Thoracic aorta (tissue), 2 donors: ENCODE measurements at places on chromosomes 2 and 18.

DNA sequence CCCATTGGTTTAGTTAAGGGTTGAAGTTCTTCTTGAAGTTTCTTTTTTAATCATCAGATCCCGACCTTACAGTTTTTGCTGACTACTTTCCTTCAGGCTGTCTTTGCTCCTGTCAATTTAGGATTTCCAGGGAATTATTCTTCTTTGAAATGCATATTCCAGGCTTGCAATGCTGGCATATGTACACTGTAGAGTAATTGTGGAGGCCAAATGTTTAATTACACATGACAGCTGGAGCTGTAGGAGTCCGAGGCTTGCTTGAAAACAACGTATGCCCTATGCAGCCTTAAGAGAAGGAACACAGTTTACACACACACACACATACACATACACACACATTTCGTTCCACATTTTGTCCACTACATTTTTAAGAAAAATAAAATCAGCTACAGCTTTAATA lies 602.3 kb downstream of the TMEM182 start:
- DNase-seq, result no peak

DNA sequence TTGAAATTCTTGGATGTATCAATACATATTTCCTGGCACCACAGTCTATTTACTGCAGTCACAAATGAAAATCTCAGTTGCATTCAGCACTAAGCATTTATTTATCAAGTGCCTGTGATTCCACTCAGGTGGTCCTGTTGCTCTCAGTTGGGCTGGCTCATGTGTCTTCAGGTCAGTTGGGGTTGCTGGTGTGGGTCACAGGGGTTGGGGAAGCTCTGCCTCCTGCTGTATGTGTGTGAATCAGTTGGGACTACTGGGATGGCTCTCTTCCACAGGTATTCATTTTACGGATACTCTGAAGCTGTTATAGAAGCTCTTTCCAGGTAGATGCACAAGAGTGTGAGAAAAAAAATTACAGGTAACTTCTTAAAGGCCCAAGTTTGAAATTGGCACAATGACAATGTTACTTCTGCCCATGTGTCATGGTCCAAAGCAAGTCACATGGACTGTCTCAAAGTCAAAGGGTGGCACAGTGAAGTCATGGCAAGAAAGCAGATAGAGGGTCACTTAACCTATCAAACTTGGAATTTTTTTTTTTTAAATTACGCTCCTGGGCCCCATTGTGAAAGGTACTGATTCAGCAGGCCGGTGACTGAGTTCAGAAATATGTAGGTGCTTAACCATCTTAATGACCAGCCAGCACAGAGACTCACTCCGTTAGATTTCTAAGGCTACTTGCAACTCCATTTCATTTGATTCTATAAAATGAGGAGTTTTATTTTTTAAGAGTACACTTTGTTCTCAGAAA lies 249.2 kb upstream of the GCFC2 start:
- no peak for DNase-seq

GRCh38 chr2:179140571-179140970 lies 90.6 kb upstream of the CCDC141 start:
- DNase-seq, result no peak

- no peak for DNase-seq
Measured at GRCh38 chr2:46679761-46680160, 200.4 kb downstream of the TMEM247 start.

- DNase-seq, result no peak
Measured at GRCh38 chr2:170368370-170368769, 190.4 kb downstream of the MYO3B start.

DNA sequence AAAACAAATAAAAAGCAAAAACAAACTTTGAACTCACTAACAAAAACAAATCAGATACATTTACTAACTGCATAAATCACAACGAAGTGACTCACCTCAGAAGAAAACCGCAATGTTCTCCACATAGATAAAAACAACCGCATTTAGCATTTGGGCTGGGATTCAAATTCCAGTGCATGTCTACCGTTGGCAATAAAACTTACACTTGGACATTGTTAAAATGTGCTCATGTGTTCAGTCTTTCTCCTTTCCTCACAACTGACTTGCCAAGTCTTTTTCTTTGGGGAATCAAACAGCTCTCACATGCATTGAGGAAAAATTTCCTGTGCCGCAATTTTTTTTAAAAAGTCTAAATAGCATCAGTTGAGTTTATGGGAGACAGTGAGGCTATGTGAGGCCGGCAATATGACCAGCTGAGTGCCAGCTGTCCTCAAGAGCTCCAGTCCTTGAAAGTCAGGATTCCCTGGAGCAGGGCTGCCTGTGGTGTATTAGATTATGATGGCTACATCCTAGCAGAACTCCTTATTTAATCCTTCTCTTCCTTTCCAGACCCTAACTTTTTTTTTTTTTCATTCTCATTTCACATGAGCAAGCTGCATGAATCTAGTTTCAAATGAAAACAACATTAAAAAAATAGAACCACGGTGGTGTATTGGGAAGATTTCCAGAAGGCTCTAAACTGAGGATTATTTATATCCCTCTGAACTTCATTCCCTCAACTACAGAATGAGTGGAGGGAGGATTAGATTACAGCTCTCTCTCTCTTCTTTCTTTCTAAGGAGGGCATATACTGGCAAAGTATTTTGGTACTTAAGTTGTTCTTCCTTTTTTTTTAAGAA lies 70.2 kb upstream of the MEIS1 start:
- no peak for DNase-seq

- DNase-seq, result no peak
Measured at GRCh38 chr2:204205538-204205937, 269.0 kb downstream of the ICOS start.

GRCh38 chr2:8550937-8551621 lies 130.8 kb upstream of the ID2 start:
- DNase-seq, result no peak

GRCh38 chr18:42182728-42183700 lies 228.0 kb downstream of the PIK3C3 start:
- DNase-seq, result no peak

- no peak for DNase-seq
Measured at GRCh38 chr2:241933179-241933911, 63.8 kb downstream of the RTP5 start.

- DNase-seq, result no peak
Measured at GRCh38 chr2:95074663-95075439, 46.8 kb downstream of the MRPS5 start.

DNA sequence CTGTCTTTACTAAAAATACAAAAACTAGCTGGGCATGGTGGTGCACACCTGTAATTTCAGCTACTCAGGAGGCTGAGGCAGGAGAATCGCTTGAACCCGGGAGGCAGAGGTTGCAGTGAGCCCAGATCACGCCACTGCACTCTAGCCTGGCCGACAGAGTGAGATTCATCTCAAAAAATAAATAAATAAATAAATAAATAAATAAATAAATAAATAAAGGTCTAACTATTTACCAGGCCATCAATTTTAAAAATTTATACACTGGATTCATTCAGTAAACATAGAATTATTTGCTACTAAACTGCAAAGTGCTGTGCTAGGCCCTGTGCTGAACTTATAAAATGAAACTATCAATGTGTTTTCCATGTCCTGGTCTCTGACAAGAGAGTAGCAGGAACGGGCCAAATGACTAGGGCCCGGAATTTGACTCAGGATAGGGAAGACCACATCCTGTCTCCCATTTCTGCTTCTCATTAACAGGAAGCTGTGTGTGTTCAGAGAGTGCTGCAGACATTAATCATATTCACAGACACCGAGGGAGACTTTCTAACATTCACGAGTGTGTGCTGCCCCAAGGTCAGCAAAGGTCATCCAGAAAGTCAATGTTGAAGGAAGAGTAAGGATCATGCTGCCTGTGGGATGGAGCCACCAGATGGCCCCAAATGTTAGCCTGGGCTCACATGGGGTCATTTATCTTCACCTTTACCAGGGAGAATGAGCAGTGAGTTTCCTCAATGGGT lies 95.8 kb downstream of the SPP2 start:
- DNase-seq, result no peak

DNA sequence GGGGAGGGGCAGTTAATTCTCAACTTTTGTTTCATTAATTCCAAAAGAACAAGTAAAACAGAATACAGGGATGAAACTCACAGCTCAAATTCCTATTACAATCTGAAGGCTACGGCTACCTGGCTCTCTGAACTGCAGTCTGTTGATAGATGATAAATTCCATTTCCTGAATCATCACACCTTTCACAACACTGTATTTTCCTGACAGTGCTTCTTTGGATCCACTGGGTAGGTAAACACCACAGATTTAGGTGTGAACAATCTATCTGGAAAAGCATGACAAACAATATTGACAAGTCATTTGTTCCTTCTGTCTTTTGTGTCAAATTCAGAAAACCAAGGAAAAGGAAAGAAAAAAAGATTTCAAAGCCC lies 843.2 kb downstream of the LRRTM4 start:
- DNase-seq, result no peak

DNA sequence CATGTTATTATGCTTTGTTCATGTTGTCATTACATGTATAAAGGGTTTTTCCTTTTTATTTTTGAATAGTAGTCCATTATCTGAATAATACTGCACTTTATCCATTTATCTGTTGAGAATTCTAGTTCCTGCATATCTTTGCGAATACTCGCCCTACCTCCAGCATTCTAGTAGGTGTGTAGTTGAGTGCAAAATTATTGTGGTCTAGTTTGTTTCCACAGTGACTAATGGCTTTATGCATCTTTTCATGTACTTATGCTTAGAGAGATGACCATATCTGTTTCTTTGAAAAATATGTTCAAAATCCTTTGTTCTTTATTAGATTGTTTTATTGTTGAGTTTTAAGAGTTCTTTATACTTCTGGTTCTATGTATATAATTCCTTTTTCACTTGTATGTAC lies 48.8 kb downstream of the EIF5B start:
- DNase-seq, result no peak

- DNase-seq, result no peak
Measured at GRCh38 chr2:81136296-81136695, 831.7 kb upstream of the LRRTM1 start.

DNA sequence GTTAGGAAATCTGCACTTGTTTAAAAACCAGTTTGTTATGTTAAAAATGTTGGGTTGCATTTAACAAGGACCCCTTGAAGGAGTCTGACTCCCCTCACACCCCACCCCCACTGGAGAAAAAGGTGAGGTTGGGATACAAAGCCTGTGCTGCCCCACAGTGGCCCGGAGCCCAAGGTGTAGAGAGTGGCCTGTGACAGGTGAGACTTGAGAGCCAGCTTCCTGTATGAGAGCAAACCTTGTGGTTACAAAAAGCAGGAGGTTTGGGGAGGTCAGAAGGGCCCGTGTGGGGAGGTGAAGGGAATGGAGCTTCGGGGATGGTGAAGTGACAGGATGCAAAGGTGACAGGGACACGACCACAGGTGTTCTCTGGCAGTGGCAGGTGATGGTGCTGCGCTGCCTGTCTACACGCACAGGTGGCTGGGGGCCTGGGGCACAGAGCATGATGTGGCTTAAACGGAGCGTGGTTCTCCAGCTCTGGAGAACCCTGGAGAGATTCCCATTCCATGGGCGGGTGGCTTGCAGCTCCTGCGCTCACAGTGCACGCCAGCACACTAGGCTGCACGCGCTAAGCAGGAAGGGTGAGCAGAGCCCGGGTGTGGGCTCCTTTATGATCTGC lies 29.0 kb downstream of the IMPA2 start:
- DNase-seq, result no peak

DNA sequence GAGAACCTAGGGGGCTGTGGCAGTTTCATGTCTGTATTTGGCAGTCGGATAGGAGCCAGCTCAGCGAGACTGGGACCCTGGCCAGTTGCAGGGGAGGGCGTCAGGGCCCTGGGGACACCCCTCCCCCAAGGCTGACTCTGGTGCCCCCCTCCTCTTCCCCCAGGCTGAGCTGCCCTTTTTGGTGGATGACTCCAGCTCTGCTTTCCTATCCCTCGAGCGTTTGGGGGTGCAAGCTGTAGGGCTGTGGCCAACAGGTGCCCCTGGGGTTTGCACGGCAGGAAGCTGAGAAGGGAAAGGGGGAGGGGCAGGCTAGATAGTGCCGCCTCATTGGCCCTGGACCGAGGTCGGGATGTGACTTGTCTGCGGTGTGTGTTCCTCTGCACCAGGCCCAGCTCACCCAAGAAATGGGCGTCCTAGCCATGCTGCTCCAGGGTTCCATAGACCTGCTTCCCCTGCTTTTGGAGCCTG lies 26.4 kb downstream of the SPEG start:
- no peak for DNase-seq

GRCh38 chr2:168198476-168199207 lies 48.8 kb downstream of the STK39 start:
- no peak for DNase-seq

- DNase-seq, result no peak
Measured at GRCh38 chr18:34649080-34649479, 61.0 kb upstream of the DTNA start.

DNA sequence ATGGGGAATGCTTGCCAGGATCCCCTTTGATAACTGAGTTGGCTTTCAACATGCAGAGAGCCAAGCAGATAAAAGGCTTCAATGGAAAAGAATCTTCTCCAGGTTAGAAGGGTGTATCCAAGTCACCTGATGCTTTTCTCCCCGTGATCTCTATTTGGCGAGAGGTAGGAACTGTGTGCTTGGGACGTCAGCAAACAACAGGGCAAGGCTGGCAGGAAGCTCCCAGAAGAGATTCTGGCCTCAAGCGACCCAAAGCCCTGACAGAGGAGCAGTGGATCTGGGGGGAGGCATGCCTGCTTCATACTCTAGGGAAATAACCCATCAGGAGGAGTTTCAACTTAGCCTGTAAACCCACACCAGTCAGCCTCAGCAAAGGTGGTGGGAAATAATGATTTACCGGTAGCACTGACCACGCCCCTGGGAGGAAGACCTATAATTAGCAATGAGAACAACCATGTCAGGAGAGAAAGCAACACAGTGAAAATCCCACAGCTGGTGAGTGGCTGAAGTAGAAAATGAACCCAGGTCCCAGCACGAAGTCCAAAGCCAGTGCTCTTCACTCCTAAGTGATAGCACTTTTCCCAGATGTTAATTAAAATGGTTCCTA lies 76.3 kb upstream of the SEC11C start:
- DNase-seq, result no peak

GRCh38 chr18:74073957-74074667 lies 73.5 kb downstream of the FBXO15 start:
- no peak for DNase-seq

DNA sequence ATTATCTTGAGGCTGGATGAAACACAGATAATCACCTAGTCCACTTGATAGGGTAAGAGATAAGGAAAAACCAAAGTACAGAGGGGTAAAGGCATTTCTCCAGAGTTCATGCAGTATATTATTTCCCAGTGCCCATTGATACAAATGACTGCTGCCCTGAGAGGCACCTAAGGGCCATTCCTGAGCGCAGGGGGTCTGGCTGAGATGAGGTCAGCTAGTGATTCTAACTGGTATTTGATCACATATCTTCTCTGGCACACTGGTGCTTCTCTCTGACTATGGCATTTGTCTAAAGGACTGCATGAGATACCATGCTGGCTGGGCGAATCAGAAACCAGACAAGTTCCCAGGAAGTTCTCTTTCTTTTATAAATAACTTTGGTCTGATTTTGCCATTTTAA lies 73.3 kb upstream of the TFCP2L1 start:
- no peak for DNase-seq

DNA sequence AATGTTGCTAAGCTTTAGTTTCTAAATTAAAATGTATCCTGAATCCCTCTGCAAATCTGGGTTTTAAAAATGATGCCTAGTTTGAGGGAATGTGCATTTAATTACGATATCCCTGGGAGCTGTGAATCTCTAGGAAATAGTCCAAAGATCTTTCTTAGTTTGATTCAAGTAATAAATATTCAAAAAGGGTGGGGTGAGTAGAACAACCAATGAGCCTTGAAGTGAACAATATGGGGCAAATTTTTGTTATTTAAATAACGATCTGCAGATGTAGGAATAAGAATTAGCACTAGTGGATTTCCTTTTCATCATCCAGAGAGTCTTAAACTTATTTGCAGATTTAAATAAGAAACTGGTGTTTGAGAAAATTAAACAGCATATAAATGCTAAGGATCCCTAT lies 106.3 kb downstream of the ACVR1 start:
- no peak for DNase-seq

GRCh38 chr2:137333386-137334165 lies 568.2 kb downstream of the THSD7B start:
- no peak for DNase-seq
